ENCODE measurements at places on chromosomes 13 and 19. TPM values are rescaled to one million over a fixed set of nuclear protein-coding genes. Genes with fewer than 3 reads are reported as not detected.

Gene GARIN5A
- total RNA-seq = 0.26 TPM

Gene AMER2
- total RNA-seq = not detected

DNA sequence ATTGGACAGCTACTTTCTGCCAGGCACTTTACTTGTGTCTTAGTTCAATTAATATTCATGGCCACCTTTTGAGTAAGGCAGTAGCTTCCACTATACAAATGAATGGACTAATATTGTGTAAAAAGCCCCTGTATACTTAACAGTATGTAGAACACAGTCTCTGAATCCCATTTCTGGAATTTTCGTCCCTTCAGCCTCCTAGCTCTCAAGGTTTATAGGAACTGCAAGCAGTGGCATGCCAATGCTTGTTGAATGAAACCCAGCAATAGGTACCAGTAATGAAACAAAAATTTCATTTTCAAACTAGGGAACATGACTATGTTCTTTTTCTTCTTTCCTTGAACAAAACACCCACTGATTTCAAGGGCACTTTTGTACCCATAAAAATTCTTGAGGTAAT, 361.6 kb downstream of the TDRD3 start:
- DNase-seq = no peak

- peak; percentile 92 for DNase-seq
These were observed 3.4 kb downstream of the EVI5L start for GRCh38 chr19:7833225-7834099.

DNA sequence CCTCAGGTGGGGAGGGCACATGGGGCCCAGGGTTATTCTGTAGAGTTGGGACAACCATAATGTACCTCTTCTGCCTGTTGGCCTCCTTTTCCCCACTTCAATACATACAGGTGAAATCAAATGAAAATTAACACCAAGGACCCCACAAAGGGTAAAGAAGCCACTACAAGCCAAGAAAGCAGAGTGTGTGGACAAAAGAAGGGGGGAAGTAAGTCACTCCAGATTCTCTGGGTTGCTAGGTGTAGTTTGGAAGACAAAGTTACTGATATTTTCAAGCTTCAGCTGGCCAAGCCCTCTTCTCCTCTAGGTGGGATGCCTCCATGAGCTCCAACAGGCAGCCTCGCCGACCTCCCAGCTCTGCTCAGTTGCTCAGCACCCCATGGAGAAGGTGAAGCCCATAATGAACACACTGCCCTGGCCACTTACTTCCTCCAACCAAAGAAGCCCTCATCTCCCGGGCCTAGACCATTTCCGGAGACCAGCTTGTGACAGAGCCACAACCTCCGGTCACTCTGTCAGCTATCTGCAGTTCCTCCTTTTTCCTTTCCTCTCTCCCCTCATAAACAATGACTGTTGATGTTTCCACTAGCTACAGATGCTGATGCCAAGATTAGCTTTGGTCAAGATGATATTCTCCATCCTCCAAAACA, 66.8 kb upstream of the MED4 start:
- no peak for DNase-seq

- no peak for DNase-seq
These were observed 136.8 kb downstream of the MIPEP start for GRCh38 chr13:23752111-23753001.

Gene PCID2
- total RNA-seq = 120 TPM

Gene FGF14
- 8.2 TPM for total RNA-seq

Gene PROZ
- total RNA-seq = not detected

DNA sequence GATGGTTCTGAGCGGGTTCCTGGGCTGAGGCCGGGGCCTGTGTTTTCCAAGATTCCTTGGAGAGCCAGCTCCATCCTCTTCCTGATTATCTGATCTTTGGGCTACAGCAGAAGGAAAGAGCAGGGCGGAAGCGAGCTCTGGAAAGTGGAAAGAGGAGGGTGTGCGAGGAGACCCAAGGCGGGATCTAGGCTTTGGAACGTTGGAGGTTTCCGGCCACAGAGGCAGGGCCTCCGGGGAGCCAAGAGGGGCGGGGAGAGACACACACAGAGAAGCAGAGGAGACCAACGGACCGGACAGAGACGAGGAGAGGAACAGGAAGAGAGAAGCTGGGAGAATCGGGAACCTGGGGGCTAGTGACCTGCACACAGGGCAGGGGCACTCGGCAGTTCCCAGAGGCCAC, at the start of gene CLEC11A:
Gene CLEC11A, plus strand, starts transcription at position 296 of the 400 bp plus-strand sequence. CDS start 162 bp downstream, outside the sequence.
- DNase-seq = no peak

- DNase-seq = no peak
These were observed 1.7 kb downstream of the ZMYM5 start for GRCh38 chr13:19861762-19862161.

Gene C19orf38
- total RNA-seq = 0.50 TPM

Gene PRR36
- 0.43 TPM for total RNA-seq

GRCh38 chr13:40613192-40613818, 53.1 kb downstream of the FOXO1 start:
- DNase-seq = no peak

Gene NOSIP
- 21.8 TPM for total RNA-seq

Gene KLK11
- total RNA-seq = not detected

Gene GNG7
- total RNA-seq = not detected

DNA sequence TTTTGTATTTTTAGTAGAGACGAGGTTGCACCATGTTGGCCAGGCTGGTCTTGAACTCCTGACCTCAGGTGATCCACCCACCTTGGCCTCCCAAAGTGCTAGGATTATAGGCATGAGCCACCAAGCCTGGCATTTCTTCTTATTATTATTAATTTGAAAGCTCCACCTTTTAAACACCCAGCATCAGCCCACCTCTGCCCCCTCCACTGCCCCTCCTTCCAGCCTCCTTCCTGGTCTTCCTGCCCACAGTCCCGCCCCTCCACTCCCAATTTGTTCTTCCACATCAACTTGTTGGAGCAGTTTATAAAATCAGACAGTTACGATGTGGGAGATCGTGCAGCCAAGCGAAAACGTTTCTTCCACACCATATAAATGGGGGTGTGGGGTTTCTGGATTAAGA, 7.8 kb upstream of the CLIP3 start:
- DNase-seq = no peak

- no peak for DNase-seq
These were observed 57.5 kb downstream of the RAP2A start for GRCh38 chr13:97491452-97491851.

Gene FAM124A
- total RNA-seq = 1.7 TPM

Gene CLDND2
- 1.2 TPM for total RNA-seq

Gene SETDB2
- total RNA-seq = 8.1 TPM

Gene FBXO46
- 11.5 TPM for total RNA-seq

- no peak for DNase-seq
These were observed 3.6 kb downstream of the FOXO1 start for GRCh38 chr13:40662866-40663265.

DNA sequence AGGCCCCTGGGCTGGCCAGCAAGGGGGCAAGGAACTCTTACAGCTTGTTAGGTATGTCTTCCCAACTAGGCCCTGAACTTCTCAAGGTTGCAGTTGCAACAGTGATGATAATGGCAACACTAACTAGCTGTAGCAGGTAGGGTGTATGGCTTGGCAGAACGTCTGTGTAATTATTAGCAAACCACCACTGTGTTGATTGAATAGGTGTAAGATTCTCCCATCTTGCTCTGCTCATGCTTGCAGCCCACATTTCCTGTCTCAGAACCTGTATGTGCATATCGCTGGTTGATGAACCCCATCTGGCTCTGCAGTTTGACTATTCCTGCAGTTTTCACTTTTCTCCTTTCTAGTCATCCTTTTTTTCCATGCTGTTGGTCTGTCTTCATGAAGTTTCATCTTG, 178.8 kb downstream of the KATNAL1 start:
- no peak for DNase-seq

Gene NCR1
- not detected for total RNA-seq

GRCh38 chr13:106109391-106109791, 426.1 kb downstream of the EFNB2 start:
- no peak for DNase-seq

DNA sequence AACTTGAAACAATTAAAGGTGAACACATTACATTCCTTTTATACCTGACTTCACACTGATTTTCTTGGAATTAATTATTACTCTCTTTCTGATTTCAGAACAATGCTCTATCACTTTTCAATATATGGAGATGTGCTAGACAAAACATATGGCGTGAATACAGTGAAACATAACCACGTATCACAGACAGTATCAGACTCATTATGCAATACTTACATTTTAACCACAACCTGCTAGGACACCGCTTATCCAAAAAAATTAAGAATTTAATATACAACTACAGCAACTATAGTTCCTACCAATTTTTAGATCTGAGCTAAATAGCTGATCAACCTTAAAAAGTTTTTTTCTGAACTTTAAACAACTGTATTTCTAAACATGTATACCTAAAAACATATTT, 9.9 kb downstream of the HSPH1 start:
- no peak for DNase-seq

- no peak for DNase-seq
These were observed 40.0 kb upstream of the CBY2 start for GRCh38 chr13:45662162-45662561.

Gene DBP
- total RNA-seq = 3.0 TPM

DNA sequence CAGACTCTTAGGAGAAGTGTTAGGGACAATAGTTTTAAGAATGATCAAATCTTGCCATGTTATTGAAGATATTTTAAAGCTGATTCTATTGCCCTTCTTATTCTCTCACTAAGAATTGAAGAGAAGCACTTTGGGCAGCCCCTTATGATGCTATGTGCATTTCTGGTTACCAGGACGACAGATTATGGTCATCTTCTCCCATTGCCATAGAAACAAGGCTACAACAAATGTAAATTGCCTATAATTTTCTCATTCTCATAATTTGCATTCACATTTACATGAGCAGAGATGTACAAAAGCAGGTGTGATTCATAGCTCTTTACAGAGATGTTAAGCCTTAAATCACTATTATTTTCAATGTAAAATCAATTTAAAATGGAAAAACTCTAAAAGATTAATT, 137.3 kb upstream of the PCDH9 start:
- DNase-seq = no peak

GRCh38 chr19:13505761-13506470, 363 bp downstream of the CACNA1A start:
- no peak for DNase-seq

GRCh38 chr13:79989217-79989661, 351.7 kb downstream of the SPRY2 start:
- DNase-seq = no peak

DNA sequence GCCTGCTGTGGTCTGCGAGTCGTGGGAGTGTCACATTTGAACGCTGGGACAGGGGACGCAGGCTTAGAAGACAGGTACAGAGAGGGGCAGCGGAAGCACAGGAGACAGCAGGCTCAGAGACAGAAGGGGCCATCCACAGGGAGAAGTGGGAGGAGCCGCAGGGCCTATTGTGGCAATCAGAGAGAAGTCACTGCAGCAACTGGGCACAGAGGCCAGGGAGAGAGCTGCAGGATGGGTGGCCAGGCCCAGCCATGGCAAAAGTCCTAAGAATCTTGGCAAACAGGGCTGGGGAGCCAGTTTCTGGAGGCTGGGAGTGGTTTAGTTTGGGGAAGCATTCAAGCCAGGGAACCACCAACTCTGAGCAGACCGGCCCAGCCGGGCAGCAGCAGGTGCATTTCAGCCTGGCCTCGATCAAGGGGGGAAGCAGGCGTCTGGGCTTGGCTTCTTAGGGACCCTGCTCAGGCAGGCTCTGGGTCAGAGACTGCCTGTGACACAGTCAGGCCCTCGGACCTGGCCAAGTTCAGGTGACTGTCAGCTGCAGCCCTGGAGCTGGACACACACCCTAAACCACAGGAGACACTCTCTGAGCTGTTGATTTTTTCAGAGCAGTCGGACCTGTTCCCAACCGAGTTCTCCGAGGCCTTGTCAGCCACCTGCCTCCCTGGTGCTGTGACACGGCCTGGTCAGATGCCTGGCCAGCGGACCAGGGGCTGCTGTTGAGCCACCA, 11.8 kb downstream of the SH3GL1 start:
- DNase-seq = no peak

DNA sequence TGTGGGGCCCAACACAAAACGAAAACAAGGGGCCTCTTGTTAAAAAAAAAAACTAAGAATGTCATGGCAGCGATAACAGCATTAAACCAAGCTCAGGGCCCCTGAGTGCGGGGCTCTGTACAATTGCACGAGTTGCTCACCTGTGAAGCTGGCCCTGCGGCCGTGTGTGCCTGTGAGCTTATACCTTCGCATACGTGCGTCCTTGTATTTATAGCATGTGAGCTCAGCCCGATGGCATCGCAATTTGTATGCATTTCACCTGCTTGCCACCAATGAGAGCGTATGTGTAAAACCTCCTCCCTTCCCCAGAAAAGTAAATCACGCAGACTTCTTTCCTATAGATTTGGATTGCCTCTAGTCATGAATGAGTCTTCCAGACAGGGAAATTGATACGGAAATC, 17.1 kb downstream of the HNRNPM start:
- no peak for DNase-seq

- no peak for DNase-seq
These were observed 1.6 kb downstream of the REEP6 start for GRCh38 chr19:1492474-1493006.

- no peak for DNase-seq
These were observed 420.7 kb downstream of the PCDH9 start for GRCh38 chr13:66809485-66809884.

DNA sequence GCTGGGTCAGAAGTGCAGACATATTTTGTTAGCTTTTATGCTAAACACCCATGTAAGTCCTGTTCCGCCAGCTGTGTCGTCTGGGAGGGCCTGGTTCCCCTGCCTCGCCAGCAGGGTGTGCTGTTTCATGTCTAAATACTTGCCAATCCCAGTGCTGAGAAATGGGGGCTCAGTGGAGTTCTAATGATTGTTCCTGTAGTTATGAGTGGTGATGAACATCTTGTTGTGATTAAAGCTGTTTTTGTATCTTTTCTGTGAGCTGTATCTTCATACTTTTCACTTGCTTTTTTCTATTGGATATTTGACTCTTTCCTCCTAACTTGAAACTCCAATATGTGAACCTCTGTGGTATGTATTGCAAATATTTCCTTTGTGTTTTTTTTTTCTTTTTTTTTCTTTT, 32.7 kb downstream of the KDM4B start:
- peak; percentile 1 for DNase-seq

DNA sequence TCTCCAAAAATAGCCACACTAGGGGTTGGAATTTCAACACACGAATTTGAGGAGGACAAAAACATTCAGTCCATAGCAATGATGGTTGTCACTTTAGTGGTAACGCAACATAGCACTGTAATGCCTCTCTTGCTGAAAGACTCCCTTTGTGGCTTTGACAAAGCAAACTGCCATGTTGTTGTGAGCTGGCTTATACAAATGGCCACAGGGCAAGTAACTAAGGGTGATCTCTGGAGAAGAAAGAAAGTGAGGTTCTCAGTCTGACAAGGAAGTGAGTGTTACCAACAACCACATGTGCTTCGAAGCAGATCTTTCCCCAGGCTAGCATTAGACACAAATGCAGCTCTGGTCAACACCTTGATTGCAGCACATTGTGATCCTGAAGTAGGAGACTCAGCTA, 79.1 kb upstream of the PCDH17 start:
- DNase-seq = no peak

- DNase-seq = peak; percentile 25
These were observed 109.7 kb downstream of the NUFIP1 start for GRCh38 chr13:44879452-44880058.

Gene CRB3
- total RNA-seq = 0.20 TPM

Gene ACP5
- total RNA-seq = not detected
